Stimulated activated CD8-positive, alpha-beta memory T cell treated with anti-CD3 and anti-CD28 coated beads, Interleukin-2, amount 100 ng/mL, for 48 hours (primary cell): ENCODE measurements at places on chromosomes 1 and 21.

DNA sequence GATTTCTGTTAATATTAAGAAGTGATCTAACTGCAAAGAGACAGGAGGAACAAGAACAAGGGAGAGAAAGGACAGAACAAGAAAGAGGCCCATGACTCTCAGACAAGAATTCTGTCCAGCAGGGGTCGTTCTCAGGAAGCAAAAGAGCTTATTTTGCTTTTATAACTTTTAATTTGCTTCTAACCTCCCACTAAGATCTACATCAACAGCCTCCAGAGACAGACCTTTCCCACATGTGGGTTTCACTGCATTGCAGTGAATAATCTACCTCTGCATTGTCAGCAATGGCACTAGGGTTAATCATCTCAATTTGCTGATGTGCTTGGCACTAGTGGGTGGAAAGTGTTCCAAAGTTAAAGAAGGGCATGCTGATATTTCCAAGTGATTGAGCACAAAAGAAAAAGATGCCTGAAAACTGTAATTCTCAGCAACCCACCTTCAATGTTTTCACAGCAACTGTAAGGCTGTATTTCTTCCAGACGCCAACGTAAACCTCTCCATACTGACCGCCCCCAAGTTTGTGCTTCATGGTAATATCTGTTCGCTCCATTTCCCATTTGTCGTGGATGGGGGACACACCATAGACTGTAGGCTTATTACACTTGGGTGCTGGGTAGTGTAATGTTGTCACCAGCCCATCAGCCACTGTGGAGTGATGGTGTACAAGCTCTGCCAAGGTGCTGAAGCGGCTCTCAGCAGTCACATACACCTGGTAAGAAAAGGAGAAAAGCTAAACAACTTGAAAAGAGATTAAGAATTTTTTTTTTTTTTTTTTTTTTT is 39.5 kb downstream of the TOR3A start:
- peak; percentile 8 for DNase-seq

DNA sequence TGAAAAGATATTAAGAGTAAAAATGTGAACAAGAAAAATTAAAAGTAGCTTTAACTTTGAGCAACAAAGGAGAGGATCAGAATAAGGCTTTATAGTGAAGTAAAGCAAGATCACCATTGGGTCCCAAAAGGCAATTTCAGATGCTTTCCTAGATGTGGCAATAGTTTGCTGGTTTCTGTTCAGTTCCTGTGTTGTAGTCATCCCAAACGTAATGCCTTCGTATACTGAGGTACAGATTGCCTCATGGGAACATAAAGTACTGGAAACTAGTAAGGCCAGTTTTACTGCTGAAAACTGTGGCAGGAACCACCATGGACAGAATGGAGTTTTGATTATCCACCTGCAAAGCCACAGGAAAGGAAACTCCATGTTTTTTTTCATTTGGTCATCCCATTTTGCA is 283.5 kb upstream of the SGIP1 start:
- no peak for DNase-seq

- no peak for DNase-seq
Observed at GRCh38 chr1:24516506-24516905, 13.9 kb downstream of the RCAN3 start.

DNA sequence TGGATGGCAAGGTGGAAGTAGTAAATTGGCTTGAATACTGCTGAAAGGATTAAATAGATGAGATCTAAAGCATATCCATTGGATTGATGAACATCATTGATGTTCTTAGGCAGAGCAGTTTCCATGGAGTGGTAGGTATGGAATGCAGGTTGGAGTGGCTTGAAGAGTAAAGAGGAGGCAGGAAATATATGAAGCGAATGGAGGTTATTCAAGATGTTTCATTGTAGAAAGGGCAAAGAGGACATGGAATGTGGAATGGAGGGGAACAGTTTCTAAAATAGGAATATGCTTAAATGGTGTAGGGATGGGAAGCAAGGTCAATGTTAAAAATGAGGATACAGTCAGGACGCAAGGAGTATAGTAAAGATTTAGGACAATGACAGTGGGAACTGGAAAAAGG is 6.1 kb downstream of the OSBPL9 start:
- no peak for DNase-seq

DNA sequence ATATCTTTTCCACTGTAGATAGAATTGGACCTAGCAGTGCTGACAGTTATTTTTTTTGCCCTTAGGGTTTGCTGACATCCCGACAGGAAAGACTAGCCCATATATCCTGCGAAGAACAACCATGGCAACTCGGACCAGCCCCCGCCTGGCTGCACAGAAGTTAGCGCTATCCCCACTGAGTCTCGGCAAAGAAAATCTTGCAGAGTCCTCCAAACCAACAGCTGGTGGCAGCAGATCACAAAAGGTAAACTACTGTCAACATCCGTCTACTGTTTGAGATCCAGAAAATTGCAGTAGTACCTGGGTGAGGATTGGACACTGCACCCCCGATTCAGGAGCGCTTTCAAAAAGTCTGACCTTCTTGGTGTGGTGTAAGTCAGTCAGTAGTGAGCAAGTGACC is 55.8 kb downstream of the CENPF start:
- DNase-seq, result no peak

- no peak for DNase-seq
Observed at GRCh38 chr1:213987927-213988506, at the start of gene PROX1. PROX1 (plus strand) TSS chr1:213987973; CDS start chr1:213996536, 8,563 bp downstream.
